Activated T-helper 1 cell treated with anti-CD3 and anti-CD28 coated beads, Interleukin-12 subunit alpha, Interleukin-12 subunit beta, Interleukin-2, Interleukin-4 antibody, amounts not matched to agents 30 ng/mL and 10 ng/mL and 1 ng/mL, durations not matched to agents 14 hours and 24 hours and 36 hours (primary cell): ENCODE measurements at places on chromosomes 7 and 10. TPM values are rescaled to one million over a fixed set of nuclear protein-coding genes. Genes with fewer than 3 reads are reported as not detected.

DNA sequence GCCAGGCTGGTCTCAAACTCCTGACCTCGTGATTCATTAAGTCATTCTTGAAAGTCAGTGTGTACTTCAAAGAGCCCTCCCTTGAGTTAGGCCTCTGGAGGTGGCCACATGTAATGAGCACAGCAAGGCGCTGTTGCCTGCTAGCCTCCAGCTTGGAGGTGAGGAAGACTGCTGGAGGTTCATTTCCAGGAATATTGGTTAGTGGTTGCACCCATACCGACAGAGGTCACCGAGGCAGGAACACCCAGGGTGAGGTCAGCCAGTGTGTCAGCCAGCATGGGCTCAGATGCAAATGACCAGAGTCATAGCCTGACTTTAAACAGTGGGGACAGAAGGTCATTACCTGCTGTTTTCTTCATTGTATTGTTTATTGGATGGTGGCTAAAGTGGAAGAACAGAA lies 85.0 kb downstream of the PLPP4 start:
- DNase-seq = no peak

DNA sequence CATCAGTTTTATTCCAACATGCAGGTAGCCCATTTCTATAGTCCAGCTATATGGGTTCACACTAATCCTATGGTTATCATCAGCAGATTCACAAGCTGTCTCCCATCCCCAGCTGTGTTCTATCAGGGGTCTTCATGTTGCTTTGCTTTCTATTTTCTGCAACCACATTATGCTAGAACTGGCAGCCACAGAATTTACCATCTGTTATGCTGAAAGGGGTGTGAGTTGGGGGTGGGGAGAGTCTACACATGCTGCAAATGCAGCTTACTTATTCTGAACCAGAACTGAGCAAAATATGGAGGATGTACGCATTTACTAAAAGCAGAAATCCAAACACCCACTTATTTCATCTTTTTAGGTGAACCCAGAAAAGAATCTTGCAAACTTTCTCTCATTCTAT lies 32.9 kb downstream of the SHTN1 start:
- no peak for DNase-seq

The STEAP1 gene
- 1.9 and 3.3 TPM in 2 replicates for total RNA-seq

The CALML3 gene
- not detected in 2 replicates for total RNA-seq

The NPFFR1 gene
- not detected in 2 replicates for total RNA-seq

DNA sequence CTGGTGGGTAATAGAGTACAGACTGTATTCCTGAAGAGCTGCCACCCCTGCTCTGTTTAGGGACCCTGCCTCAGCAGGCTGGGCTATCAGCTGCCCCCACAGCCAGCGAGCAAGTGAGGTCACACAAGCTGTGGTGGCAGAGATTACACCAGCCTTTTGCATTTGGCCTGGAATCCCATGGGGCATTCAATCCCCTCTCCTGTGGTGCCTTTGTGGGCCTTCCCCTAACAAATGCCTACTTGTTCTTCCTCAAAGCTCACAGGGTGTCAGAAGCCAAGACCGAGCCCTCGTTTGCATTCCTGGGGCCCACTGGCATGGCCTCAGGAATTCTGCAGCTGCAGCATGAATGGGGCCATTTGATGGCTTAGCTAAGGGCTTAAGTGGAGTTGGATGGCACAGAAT lies 212.7 kb upstream of the PHYHIPL start:
- DNase-seq = no peak

DNA sequence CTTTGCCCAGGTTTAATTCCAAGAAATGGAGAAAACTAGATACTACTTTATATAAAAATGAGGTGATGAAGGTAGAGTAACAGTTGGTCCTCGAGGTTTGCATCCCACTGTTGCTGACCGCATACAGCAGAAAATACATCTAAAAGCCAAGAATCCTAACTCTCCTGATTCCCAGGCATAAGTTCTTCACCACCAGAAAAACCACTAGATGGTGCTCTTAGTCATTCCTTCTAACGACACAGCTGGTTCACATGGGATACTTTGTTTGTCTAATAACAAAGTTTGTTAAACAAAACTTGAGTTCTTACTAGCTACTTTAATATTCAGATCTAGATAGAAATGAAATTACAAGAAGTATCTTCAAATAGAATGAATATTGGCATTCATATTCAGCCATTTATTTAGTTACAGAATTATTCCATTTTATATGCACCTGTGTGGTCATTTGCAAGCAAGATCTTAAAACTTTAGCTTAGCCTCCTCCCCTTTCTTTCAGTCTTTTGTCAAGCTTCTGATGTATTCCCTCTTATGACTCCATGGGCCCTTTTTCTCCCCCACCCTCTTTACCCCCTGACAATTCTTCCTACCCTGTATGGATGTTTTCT lies 54.1 kb upstream of the CYP26C1 start:
- no peak for DNase-seq
